Spleen (tissue), 13 donors: ENCODE measurements at places on chromosomes 3 and 15. TPM values are rescaled to one million over a fixed set of nuclear protein-coding genes. Genes with fewer than 3 reads are reported as not detected.

CPNE9 gene
- not detected for total RNA-seq

SCN11A gene
- total RNA-seq = 1.5 TPM

DNA sequence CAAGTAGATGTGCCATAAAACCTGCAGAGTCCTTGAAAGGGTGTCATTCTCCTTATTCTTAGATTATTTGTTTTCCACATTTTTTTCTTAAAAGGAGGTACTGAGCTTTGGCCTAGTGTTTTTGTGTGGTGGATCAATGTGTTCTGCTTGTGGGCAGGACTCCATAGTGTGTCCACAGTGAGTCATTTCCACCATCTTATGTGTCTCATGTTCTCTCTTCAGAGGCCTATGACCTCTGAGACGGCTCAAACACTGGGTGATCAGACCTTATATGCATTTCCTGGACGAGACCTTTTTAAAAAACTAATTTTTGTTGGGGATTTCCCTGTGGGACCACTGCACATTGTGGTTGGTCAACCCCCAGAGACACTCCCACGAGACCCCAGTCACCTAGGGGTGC, 93.4 kb downstream of the CHCHD4 start:
- H3K4me3 ChIP-seq = no peak overlapping the region
- no peaks in the 10 kb centered on the region for H3K27me3 ChIP-seq
- no peaks in the 10 kb centered on the region for H3K4me1 ChIP-seq
- DNase-seq = no peak

GRCh38 chr3:143924522-143925285, 46.9 kb upstream of the DIPK2A start:
- DNase-seq = no peak
- H3K27me3 ChIP-seq = no peaks in the 10 kb centered on the region

- no peak for DNase-seq
- peaks cover 13% of the 10 kb centered on the region for H3K4me1 ChIP-seq
- no peak overlapping the region for H3K4me3 ChIP-seq
- no peak overlapping the region for H3K27ac ChIP-seq
- no peaks in the 10 kb centered on the region for H3K27me3 ChIP-seq
Measured at GRCh38 chr15:50246631-50247030, 18.9 kb downstream of the HDC start.

DNA sequence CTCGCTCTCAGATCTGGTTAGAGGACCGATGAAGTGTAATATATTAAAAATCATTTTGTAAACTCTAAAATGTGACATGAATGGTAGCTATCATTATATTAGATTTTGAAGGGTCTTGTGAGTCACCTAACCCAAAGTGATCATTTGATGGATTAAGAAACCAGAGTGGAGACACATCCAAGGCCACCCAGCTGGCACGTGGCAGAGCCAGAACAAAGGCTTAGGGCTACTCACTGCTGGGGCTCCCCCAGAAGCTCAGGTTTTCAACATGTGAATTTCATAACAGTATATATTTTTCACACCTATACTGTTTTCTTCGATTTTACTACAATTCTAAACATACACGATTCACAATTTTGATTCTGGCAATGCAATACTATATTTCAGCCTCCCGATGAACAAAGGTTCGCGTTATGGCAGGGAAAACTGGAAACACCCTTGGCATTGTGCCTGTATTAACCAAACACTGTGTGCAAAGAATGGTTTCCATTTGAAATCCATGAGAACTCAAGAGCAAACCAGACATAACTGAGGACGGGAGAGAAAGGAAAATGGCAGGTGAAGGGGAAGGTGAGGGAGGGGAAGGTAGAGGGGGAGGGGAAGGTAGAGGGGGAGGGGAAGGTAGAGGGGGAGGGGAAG, 88.9 kb downstream of the ADAMTS17 start:
- H3K27ac ChIP-seq = no peak overlapping the region
- no peak for DNase-seq
- no peaks in the 10 kb centered on the region for H3K27me3 ChIP-seq
- no peak overlapping the region for H3K4me3 ChIP-seq
- H3K4me1 ChIP-seq = no peaks in the 10 kb centered on the region

DNA sequence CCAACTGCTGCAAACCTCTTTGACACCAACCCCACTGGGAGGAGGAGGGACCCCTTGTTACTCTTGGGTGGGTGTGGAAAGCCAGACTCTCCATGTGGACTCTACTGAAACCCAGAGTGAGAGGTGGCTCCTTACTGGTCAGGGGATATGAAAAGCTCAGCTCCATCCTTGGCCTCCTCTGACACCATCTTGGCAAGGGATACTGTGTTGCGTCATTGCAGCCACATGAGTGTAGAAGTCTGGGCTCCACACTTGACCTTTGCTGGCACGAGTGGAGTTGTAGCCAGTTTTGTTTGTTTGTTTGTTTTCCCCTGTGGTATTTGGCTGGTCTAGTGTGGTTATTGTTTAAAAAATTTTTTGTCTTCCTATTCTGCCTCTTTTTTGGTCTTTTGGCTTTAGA, 289.1 kb downstream of the GAP43 start:
- no peak overlapping the region for H3K4me3 ChIP-seq
- H3K27me3 ChIP-seq = no peaks in the 10 kb centered on the region
- H3K4me1 ChIP-seq = no peaks in the 10 kb centered on the region
- no peaks in the 10 kb centered on the region for H3K36me3 ChIP-seq
- no peak for DNase-seq
- no peak overlapping the region for H3K27ac ChIP-seq

DNA sequence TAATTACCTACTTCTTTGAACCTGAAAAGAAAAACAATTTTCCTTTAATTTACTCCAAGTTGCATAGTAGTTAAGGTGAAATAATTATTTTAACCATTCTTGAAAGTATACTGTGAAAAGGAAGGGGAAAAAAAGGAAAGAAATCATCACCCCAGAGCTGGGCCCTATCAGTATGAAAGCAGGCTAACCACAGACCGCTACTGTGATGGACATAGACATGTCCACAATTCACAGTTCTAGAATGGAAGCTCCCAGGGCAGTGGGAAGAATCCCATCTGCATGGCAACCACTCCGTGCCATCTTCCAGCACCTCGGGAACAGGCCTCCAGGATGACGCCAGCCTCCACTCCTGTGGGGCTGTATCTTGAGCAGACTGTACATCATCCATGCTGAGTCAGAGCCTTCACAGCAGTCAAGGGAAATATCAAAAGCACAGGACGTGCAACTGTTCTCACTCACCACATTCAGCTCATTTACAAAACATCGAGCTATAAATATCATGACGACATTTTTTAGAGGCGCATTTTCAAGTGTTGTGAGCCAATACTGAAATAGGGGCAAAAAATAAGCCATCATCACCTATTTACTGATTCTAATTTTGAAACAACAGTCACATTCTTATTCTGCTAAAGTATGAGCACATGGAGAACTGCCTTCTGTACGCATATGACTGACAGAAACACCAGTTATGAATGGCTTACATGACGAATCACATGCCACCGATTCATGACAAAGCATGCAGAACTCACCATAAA, 119.7 kb downstream of the SNRK start:
- H3K4me3 ChIP-seq = no peak overlapping the region
- H3K27me3 ChIP-seq = no peaks in the 10 kb centered on the region
- H3K4me1 ChIP-seq = no peaks in the 10 kb centered on the region
- H3K27ac ChIP-seq = no peak overlapping the region
- no peak for DNase-seq

GRCh38 chr15:40754574-40754882, 526 bp downstream of the RMDN3 start:
- peaks cover 24% of the 10 kb centered on the region for H3K36me3 ChIP-seq
- peak; percentile 89 for DNase-seq
- H3K4me1 ChIP-seq = peaks cover 43% of the 10 kb centered on the region
- no peaks in the 10 kb centered on the region for H3K27me3 ChIP-seq

ROBO1 gene
- total RNA-seq = 24.1 TPM

HESX1 gene
- 1.3 TPM for total RNA-seq

- H3K27me3 ChIP-seq = no peaks in the 10 kb centered on the region
- H3K4me3 ChIP-seq = no peak overlapping the region
- H3K4me1 ChIP-seq = no peaks in the 10 kb centered on the region
- no peak for DNase-seq
Measured at GRCh38 chr15:24054547-24055245, 367.6 kb upstream of the NDN start.

GRCh38 chr15:62135532-62136134, 29.5 kb downstream of the C2CD4B start:
- H3K4me1 ChIP-seq = no peaks in the 10 kb centered on the region
- no peaks in the 10 kb centered on the region for H3K36me3 ChIP-seq
- no peak overlapping the region for H3K27ac ChIP-seq
- no peak overlapping the region for H3K4me3 ChIP-seq
- DNase-seq = no peak
